ENCODE measurements at places on chromosomes 2 and 18.
A peak's percentile ranks its signal among the peaks of the same experiment; 100 is the strongest.

GRCh38 chr2:240204431-240205276 lies 64.2 kb upstream of the OTOS start:
- DNase-seq = no peak

- DNase-seq = no peak
Observed at GRCh38 chr2:205681401-205682238, 681 bp upstream of the NRP2 start.

DNA sequence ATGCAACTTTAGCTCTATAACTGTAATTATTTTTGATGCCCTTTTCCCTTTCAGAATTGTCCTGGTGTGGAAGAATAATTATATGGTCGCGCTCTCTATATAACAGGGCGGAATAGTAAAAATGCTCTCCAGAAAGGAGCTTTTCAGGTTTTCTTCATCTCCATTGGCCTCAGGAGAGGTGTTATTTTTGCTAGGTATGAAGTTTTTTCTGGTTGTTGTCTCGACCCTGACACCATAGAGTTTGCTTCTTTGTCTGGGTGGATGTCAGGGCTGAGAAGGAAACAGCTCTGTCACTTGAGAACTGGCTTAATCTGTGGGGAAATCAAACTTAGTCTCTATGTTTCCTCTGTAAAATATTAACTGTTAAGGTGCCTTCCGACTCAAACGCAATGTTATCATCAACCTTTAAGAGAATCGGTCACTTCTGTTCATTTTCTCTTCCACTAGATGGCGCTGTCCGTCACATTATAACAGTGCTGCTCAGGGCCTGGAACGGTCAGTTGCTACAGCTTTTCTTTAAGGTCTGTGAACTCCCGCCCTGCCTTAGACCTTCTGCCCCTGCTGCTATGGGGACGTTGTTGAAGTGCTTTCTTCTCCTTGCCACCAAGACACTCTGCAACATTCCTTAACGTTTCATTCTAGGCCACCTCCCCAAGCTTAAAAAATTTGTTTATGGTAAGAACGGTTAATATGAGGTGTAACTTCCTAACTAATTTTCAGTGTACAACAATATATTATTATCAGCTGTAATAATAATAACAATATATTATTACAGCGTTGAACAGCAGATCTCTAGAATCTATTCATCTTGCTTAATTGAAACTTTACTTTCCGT lies 23.8 kb upstream of the SERPINB12 start:
- peak; percentile 14 for DNase-seq

- DNase-seq = no peak
Observed at GRCh38 chr2:108594982-108595464, 60.8 kb downstream of the LIMS1 start.

GRCh38 chr2:241417626-241418025 lies 61.5 kb downstream of the FARP2 start:
- no peak for DNase-seq

DNA sequence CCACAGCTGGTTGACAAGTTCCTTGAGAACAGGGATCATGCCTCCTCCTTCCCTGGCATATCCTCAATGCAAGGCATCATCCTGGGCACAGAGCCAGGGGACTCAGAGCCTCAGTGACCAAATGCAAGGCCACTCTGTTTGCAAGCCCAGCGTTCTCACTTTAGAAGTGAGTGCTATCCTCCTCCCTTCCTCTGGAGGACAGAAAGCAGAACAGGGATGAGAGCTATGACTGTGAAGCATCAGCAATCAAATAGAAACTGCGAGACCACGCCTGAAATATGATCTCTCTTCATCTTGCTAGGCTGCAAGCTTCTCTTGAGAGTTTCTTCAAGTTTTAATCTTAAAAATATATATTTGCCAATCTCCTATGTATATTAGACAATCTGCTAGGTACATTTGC lies 119.8 kb downstream of the LRATD1 start:
- no peak for DNase-seq

GRCh38 chr18:49225160-49225559 lies 235.3 kb downstream of the DYM start:
- DNase-seq = no peak

GRCh38 chr2:98828369-98828744 lies 97.4 kb upstream of the MGAT4A start:
- no peak for DNase-seq

DNA sequence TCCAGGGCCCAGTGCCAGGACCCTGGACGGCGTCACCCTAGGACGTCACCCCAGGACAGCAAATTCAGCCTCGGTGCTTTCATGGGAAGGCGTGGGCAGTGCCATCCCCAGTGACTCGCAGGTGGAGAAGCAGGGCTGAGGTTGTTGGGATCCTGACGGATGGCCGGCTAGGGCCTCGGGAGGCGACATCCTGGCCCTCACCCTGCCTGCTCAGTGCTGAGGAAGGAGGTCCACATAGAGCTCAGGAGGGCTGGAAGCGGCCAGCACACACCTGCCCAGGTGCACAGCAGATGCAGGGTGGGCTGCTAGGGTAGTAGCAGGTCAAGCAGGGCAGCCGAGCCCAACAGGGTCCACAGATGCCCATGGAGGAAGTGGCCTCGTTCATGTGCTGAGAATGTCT lies 482.0 kb upstream of the SALL3 start:
- no peak for DNase-seq

- no peak for DNase-seq
Observed at GRCh38 chr2:221590861-221591365, 18.8 kb upstream of the EPHA4 start.

- DNase-seq = no peak
Observed at GRCh38 chr18:31565782-31566512, 25.7 kb upstream of the TTR start.

GRCh38 chr2:170717991-170718589 lies 3.0 kb downstream of the SP5 start:
- no peak for DNase-seq

DNA sequence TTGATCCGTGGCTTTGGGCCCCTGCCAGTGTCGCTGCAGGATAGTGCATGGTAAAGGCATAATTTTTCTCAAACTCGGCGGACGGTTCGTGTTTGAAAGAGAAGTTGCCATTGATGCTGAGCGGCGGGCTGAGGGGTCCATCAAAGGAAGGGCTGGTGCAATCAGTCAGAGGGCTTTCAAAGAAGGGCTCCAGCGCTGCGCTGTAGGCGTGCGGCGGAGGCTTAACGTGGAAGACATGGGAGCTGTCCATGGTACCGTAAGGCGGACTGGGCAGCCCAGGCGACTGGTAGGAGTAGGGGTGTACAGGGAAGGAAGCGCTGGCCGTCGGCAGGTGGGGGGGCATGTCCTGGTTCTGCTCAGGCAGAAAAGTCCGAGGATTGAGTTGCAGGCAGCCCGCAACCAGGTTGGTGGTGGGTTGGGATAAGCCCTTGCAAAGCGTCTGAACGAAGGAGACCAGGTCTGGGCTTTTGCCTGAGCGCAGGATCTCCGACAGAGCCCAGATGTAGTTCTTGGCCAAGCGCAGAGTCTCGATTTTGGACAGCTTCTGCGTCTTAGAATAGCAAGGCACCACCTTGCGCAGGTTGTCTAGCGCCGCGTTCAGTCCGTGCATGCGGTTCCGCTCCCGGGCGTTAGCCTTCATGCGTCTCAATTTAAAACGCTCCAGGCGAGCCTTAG lies 2.3 kb downstream of the NEUROD1 start:
- peak; percentile 8 for DNase-seq

DNA sequence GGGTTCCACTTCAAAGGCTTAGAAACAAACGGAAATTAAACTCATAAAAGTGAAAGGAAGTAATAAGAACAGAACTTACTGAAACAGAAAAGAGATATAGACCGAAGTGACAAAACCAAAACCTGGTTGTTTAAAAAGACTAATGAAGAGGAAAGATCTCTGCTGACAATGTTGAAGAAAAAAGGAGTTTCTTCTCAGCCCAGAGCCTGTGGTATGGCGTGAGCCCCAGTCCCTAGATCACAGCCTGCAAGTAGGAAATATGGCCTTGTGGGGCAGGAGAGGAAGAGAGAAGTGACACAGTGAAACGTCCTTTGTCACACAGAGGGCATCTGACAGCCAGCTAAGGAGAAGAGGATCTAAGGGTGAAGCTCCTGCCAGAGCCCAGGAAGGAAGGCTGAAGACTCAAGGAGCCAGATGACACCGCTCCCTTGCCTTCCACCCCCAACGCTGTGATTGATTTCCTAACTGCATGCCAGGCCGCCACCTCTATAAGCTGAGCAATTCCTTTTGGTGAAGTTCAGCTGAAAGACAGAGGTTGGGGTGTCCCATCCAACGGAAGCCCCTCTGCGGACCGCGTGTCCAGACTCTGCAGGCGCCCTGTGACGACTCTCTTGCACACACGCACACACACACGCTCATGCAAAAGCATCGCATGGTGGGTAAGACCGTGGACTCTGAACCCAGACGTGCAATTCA lies 141.1 kb downstream of the HDAC4 start:
- DNase-seq = no peak

GRCh38 chr2:86592547-86593230 lies 29.4 kb upstream of the CHMP3 start:
- DNase-seq = no peak

- DNase-seq = no peak
Observed at GRCh38 chr2:166074430-166074829, 53.4 kb downstream of the SCN1A start.

DNA sequence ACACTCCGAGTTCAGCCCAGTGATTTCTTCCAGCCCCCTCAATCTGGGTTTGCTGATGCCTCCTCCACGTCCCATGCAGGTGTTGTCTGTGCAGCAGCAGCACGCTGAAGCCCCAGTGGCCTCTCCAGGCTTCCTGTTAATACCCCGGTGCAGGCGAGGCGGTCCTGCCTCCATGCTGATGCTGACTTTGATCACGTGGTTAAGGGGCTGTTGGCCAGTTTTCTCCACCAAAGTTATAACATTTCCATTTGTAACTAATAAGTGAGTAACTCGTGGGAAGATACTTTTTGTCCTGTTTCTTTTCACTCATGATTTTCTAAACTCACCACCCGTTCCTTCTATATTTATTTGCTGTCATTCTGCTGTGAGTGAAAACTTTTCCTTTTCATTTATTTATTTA lies 42.5 kb upstream of the TMEM18 start:
- DNase-seq = no peak

DNA sequence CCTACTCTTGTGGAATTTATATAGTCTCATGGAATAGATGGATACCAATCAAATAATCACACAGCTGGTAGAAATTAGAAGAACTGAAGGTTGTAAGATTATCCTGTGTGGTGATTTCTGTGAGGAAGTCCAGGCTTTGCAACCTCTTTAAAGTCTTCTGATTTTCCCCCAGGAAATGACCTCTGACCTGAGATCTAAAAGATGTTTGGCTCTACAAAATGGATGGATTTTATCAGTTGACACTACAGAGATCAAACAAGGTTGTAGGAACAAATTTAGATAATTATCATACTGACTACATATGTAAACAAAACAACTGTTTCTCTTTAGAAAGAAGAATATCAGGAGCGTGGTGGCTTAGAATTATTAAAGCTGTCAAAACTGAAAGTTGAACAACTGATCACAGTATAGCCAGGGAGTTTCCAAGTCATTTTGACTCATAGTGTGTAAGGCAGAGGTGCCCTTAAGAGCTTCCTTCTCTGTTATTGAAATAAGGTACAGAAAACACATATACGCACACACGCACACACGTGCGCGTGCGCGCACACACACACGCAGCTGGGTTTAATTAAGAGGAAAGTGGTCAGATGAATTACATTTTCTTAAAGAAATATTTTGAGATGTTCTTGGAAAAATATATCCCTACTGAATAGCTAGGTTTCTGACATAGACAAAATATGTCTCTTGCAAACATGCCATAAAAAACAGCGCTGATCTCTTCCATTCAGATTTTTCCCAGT lies 35.5 kb upstream of the PELI1 start:
- DNase-seq = no peak

GRCh38 chr2:162798407-162798806 lies 40.2 kb downstream of the KCNH7 start:
- DNase-seq = no peak

- DNase-seq = no peak
Observed at GRCh38 chr18:6868033-6868432, 138.5 kb downstream of the ARHGAP28 start.

DNA sequence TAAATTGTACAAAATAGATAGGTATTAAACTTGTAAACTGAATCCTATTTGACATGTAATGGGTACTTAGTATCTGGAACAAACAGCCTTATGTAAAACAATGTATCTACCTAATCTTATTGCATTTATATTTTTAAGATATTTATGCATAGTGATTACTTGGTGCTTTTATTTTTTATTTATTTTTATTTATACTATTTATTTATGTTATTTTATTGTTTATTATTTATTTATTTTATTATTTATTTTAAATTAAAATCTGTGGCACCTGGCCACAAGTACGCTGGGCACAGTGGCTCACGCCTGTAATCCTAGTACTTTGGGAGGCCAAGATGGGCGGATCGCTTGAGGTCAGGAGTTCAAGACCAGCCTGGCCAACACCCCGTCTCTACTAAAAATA lies 26.9 kb downstream of the MRO start:
- no peak for DNase-seq

DNA sequence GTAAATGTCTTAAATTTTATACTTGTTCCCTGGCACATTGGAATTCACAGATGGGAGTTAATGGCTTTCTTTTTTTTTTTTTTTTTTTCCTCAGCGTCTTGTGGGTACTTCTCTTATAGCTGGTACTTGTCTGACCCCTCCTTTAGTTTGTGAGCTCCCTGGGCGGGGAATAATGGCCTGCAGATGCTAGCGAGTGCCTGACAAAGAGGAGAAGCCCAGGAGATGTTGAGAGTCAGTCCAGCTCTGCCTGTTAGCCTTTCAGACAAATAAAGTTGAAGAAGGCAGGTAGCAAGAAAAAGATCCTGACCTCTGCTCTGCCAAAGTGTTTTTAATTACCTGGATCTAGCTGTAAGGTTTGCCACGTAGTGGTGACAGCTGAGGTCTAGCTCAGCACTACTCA lies 6.6 kb downstream of the BCL2L11 start:
- DNase-seq = no peak

DNA sequence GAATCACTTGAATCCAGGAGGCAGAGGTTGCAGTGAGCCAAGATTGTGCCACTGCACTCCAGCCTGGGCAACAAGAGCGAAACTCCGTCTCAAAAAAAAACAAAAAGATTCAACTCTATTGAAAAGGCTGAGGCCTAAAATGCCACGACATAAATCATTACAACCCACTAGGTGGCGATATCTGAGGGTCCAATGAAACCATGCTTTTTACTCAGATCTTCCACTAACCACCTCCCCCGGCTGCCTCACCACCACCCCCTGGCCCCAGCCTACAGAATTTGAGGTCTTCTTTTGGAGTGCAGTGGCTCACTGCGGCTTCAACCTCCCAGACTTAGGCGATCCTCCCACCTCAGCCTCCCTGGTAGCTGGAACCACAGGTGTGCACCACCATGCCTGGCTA lies 57.5 kb downstream of the AP1S3 start:
- DNase-seq = no peak
